T-cell (primary cell): ENCODE measurements at places on chromosomes 2 and 18.

GRCh38 chr2:217970206-217970605, 32.6 kb downstream of the TNS1 start:
- DNase-seq: no peak

GRCh38 chr18:44543387-44543786, 137.3 kb upstream of the SETBP1 start:
- DNase-seq: no peak

GRCh38 chr2:8985561-8986326, 17.7 kb downstream of the MBOAT2 start:
- DNase-seq: no peak

DNA sequence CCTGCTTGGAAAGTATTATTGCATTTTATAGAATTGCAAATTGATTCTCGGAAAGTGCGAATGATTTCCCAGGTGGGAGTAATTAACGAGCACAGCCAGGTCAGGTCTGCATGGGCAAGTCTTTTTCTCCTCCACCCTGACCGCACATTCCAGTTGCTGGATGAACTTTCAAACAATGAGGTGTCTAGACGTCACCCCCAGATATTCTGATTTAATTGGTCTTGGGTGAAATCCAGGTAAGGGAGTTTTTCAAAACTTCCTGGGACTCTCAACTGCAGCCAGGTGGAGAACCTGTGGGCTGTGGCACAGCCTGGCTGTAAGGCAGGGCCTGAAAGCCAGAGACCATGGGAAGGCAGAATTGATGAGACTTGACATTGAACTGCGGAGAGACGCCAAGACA, 15.9 kb upstream of the RNF152 start:
- no peak for DNase-seq

DNA sequence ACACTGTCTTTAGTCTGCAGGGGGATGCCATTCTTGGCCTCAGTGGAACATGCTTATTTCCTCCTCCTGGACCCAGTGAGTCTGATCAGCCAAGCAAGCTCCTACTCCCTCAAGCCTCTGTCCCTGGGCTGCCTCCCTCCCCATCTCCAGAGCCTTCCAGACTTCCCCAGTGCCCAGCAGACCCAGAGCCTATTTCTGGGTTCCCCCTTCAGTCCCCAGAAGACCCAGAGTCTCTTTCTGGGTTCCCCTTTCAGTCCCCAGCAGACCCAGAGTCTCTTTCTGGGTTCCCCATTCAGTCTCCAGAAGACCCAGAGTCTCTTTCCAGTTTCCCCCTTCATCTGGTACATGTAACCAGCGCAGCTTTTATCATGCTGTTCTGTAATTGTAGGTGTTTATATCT, 17.0 kb upstream of the PKDCC start:
- no peak for DNase-seq

DNA sequence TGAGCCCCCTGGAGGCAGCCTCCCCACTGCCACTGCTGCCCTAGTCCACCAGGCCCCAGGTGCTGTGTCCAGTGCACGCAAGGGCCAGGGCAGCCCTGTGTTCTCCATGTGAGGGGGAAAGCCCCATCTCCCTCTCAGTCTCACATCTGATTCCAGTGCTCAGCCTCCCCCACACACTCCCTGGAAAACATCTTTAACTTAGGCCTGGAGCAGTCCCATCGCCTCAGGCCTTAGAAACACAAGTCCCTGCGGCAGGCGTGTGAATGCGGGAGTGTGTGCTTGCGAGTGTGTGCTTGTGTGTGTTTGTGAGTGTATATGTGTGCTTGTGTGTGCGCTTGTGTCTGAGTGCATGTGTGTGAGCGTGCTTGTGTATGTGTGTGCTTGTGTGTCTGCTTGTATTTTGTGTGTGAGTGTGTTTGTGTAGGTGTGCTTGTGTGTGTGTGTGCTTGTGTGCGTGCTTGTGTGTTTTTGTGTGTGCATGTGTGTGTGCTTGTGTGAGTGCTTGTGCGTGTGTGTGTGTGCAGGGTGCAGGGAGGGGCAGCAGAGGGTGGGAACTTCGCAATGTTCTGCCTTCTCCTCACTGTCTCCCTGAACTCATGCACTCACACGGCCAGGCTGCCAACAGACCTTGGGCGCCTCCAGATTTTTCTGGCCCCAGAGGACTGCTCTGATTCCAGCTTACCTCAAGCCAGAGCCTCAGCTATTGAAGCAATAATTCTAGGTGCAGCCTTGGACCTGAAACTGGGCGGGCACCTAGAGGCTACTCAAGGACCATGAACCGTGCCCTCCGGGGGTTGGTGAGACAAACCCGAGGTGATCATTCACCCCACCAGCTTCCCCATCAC, 139.6 kb downstream of the CABLES1 start:
- no peak for DNase-seq

- no peak for DNase-seq
Observed at GRCh38 chr2:126558029-126558428, 97.9 kb upstream of the GYPC start.

DNA sequence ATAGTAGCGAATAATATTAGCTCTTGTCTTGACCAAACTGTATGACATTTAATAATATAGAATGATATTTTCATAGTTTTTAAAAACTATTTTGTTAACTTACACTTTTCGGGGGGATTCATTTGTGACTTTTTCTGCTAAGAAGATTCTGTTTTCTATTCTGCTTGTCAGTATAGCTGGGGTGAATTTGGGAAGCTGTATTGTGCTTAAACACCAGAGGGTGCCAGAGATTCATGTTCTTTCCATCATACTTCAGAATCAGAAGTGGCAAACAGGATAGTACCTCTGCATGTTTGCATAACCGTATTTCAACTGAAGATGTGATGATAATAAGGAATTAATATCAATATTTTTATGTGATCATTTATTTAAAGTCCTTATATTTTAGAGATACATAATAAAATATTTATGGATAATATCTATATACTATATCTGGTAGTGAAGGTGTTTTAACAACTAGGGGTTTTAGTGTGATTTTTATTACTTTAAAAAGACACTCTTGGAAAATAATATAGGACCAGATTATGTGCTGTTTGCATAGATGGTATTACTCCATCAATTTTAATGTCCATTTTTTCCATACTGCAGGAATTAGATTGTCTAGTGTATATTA, 81.0 kb downstream of the TAF4B start:
- no peak for DNase-seq

GRCh38 chr18:23316988-23317387, 136.1 kb upstream of the RIOK3 start:
- no peak for DNase-seq

DNA sequence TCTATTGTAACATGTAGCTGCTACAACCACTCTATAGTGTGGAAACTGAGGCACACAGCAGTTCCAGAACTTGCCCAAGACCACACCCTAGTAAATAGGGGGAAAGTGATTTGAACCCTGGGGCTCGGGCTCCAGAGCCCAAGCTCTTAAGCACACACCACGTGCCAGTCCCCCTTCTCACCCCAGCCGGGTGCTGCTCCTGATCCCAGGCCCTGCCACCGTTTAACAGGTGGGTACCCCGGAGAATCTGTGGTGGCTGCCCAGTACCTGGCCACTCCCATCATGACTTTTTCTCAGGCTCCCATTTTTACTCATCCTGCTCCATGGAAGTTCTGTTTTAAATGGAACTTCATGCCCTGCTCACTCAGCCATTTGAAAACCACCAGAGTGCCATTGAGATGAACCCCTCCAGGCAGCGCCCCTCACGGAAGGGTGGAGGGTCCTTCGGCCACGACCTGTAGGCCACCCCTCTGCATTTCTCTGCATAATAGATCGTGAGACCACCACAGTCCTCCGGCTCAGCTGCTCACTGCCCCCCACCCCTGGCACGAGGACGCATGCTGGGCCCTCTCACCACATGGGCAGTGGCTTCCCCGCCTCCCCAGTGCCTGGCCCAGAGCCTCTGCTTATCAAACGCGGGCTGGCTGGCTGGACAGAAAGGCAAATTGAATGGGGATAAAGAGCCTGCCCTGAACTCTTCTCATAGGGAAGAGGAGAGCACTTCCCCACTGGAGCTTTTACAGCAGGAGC, 42.1 kb downstream of the TMEM37 start:
- no peak for DNase-seq

DNA sequence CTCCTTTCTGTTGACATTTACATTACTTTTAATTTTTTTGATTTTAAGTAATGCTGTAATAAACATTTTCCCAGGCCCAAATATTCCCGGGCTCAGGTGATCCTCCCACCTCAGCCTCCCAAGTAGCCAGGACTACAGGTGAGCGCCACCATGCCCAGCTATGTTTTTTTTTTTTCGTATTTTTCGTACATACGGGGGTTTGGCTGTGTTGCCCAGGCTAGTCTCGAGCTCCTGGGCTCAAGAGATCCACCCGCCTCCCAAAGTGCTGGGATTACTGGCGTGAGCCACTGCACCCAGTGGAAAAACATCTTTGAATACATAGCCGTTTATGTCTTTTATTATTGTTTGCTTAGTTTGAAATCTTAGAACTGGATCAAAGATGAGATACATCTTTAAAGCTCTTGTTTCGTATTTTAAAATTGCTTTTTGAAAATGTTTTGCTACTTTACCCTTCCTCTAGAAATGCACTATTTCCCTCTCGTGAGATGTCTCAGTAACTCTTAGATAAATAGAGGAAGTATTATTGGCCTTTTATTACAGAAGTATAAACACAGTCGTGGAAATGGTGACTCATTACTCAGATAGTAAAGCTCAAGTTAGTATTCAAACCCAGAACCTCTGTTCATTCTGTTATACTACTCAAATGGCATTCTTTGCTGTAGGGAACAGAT, 2.4 kb downstream of the SMCHD1 start:
- no peak for DNase-seq

DNA sequence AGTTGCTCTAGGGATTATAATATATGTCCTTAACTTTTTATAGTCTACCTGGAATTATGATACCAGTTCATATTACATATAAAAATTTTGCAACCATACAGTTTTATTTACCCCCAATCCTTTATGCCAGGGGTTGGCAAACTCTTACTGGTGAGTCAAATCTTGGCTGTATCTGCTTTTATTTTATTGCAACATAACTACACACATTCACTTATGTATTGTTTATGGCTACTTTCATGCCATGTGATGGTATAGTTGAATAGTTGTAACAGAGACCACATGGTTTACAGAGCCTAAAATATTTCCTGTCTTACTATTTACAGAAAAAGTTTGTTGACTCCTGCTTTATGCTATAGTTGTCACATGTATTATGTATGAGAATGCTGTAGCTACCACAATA, 25.8 kb upstream of the DLX2 start:
- DNase-seq: no peak

DNA sequence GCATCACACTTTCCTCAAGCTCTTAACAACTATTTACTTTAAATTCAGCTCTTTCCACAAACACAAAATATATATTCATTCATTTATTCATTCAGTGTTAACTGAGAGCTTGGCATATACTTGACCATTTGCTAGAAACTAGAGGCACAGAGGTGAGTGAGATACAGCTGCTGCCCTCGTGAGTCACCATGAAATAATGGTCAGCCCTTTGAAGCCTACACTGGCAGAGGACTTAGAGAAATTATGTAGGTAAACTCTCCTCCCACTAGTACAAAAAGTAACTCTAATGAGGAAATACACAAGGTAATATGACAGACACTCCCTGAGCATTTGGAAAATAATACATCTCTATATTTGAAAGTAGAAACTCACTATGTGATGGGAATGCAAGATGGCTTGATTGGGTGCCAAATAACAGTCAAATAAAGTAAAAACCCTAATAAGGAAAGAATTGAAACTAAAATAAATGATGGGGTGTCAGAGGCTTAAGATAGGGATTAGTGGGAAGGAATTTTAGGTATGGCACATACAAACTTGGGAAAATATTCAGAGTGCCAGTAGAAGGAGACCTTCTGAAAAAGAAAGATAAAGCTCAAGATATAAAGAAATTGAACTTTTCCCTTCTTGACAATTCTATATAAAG, 61.1 kb downstream of the ANTXR1 start:
- no peak for DNase-seq

- DNase-seq: no peak
Observed at GRCh38 chr2:134273256-134273983, 19.5 kb downstream of the MGAT5 start.

DNA sequence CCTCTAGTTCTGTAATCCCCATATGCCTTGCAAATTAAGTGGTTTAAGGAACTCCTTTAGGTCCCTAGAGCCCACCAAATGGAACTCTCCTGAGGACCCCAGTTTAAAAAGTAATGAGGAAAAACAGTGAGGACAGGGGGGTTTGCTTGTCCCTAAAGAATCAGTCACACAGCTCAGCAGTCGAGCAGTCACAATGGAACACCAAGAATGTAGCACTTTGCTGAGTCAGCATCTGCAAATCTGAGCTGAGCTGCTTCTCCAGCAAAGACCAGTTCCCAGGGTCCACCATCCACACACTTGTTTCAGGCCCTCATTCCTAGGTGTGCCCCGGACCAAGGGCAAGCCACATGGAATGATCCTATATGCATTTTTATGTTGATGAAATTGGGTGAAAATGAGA, 46.2 kb upstream of the NEDD4L start:
- DNase-seq: no peak

DNA sequence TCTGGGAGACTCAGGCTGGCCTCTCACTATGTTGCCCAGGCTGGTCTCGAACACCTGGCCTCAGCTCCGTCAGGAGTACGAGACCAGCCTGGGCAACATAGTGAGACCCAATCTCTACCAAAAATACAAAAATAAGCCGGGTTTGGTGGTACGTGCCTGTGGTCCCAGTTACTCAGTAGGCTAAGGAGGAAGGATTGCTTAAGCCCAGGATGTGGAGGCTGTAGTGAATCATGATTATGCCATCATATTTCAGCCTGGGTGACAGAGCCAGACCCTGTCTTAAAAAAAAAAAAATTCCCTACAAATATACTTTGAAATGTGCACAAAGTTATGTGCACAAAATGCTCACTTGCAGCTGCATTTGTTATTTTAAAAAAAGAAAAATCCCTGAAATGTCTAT, 26.3 kb upstream of the AGAP1 start:
- no peak for DNase-seq

DNA sequence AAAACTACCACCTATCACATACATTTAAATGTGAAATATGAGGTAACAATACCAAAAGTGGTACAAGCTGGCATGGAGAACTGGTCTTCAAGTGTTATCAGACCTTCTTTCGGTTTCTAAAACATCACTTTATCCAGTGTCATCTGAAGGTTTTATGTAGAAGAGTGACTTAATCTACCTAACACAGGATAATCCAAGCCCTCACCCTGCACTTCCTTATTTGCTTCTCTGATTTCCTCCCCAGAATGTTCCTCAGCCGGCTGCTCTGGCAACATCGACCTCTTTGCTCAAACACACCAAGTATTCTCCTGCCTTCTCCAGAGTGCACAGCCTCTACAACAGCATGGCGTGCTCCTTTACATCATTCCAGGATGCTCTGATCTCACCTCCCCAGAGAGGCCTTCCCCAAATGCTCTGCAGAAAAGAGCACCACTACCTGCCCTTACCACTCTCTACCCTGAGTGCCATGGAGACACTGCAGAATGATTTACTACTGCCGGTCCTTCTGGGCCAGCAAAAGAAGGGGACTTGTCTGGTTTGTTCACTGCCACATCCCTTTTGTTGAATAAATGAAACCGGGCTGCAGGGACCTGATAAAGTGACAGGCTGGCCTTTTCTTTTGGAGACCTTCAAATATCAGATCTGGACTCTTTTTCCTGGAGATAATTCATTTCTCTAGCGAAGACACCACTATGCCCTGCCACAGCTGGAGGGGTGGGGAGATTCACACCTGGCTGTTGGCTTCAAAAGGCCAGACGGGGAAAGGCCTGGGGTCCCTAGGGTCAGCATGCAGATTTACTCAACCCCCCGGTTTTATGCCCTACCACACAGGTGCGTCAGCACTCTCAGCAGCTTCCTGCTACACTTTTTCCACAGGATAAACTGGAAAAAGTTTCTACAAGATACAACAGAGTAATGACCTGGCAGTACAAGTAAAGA, 42.0 kb downstream of the TTR start:
- DNase-seq: no peak
